ENCODE measurements at places on chromosomes 12 and 14.
A peak's percentile ranks its signal among the peaks of the same experiment; 100 is the strongest.

GRCh38 chr12:121003650-121004049 is 12.6 kb downstream of the C12orf43 start:
- no peak for DNase-seq

GRCh38 chr12:50542448-50542847 is 37.7 kb downstream of the DIP2B start:
- DNase-seq = peak; percentile 26

GRCh38 chr12:99284161-99284560 is 363.4 kb upstream of the GARIN6 start:
- DNase-seq = no peak

DNA sequence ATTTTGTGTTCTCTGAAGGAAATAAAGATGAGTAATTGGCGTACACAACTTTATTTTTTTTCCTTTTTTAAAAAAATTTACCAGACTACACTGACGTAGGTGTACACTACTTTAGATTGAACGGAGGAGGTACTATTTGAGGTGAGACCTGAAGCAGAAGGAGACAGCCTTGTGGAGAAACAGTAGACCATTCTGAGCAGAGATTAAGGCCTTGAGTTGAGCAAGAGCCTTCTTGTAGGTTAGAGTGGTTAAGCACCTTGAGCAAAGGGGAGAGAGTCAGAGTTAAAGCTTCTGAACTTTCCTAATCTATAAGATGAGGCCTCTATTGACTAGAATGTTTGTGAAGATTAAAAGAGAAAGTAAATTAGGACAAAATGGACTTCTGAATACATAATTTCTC is 2.5 kb downstream of the LEMD3 start:
- no peak for DNase-seq

- no peak for DNase-seq
These were observed 170.1 kb upstream of the GRIP1 start for GRCh38 chr12:66848967-66849366.

- no peak for DNase-seq
These were observed 140.6 kb downstream of the FBXL14 start for GRCh38 chr12:1453810-1454209.

- no peak for DNase-seq
These were observed 31.5 kb downstream of the MDM2 start for GRCh38 chr12:68839183-68840147.

DNA sequence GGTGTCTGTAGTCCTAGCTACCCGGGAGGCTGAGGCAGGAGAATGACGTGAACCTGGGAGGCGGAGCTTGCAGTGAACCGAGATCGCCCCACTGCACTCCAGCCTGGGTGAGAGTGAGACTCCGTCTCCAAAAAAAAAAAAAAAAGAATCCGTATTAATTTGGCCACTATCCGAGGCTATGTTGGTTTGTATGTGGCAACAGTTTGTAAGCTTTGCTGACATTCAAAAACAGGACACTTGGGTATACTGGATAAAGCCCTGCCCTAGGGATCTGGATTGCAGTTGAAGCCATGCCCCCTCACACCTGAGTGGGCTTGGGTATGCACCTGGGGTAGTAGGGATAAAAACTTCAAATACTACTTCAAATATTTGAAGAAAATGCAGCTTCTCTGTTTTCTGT is 14.5 kb downstream of the IFNG-AS1 start:
- no peak for DNase-seq

DNA sequence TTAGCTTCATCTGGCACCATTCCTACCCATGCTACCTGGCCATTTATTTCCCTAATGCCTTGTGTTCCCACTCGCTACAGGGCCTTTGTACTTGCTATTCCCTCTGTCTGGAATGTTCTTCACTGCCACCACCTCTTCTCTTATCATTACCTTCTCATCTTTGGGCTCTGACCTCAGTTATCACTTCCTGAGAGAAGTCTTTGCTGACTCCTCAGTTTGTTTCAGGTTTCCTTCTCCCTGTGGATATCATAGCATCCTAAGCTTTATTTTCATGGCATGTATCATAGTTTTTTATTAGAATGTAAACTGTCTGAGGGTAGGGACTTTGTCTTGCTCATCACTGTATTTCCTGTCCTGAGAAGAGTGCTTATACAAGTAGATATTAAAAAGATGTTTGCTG is 29.7 kb downstream of the SPATS2 start:
- DNase-seq = no peak
